Caki2 (cell line): ENCODE measurements at places on chromosomes 2 and 18. TPM values are rescaled to one million over a fixed set of nuclear protein-coding genes. Genes with fewer than 3 reads are reported as not detected.

DNA sequence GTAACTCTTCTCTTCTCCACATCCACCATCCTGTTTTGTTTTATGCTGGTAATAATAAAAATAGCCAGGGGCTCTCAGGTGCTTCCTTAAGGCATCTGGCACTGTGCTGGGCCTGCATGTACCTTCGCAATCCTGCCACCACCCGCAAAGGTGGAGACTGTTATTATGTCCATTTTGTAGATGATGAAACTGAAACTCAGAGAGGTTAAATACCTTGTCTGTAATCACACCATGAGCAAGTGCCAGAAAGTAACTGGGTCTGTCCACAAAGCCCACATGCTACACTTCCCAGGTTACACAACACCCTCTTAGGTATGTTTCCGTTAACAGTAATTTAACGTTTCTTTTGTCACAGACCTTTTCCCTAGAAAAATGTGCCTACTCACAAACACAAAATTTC is 27.0 kb downstream of the NRP2 start:
- DNase-seq: no peak

DNA sequence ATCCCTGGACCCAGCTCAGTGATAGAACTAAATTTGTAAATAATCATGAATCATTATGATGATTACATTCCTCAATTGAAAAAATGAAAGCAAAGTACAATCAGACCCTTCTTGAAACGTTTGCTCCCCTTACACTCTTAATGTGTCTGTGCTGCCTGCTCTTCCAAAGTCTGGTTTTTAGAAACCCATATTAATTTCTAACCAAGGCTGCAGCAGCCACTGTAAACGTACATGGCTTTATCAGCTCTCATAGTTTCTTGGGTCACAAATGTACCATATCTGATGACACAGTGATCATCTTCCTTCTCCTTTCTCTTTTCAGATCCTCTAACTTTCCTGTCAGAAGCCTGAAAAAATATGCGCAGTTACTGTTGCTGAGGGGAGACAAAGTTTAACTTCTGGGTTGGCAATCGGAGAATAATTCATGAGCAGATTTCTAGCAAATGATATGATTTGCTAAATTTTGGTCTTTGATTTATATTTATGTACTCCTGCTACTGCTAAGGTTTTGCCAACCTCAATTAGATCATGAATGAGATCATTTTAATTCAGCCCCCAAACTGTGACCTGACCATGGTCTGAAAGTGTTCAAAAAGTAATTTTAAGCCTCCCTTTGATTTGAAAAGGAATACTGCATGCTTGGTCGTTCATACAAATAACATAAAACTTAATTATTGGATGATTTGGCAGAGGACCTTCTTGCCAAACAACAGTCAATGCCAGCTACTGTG is 12.3 kb downstream of the ZEB2 start:
- no peak for DNase-seq

DNA sequence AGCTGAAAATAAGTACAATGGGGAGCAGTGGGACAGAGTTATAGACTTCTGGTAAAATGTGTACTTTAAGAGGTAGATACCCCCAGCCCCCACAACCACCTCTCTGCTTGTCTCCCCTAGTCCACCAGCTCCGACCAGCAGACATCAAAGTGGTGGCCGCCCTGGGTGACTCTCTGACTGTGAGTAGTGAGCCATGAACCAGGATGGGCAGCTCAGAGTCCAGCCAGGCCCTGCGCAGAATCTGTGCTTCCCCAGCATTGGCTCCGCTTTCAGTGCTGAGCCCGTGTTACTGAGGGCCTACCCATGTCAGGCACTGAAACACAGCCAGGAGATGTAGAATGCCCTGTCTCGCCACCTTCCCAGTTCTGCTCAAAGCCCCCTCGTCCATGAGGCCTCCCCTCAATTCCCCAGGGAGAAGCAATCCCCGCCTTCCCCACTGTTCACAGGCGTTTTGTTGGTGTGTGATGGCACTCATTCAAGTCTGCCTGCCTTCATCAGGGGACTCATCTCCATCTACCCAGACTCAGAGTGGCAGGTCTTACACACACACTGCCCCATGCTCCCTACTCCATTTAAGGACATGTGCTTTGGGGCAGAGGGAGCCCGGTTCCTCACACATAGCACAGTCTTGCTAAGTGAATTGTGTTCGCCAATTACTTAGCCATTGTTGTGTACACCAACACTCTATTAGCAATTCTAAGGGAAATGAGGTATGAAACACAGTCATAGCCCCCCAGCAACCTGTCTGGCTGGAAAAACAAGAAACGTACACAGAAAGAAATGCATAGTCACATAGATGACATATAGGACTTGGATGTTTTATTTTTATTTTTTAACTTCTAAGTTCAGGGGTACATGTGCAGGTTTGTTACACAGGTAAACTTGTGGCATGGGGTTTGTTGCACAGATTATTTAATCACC is 122.6 kb downstream of the PLB1 start:
- DNase-seq: no peak

- peak; percentile 55 for DNase-seq
These were observed 1.3 kb downstream of the LRRTM4 start for GRCh38 chr2:77520641-77521547.

GRCh38 chr2:152626911-152627339 is 90.3 kb downstream of the PRPF40A start:
- DNase-seq: no peak

DNA sequence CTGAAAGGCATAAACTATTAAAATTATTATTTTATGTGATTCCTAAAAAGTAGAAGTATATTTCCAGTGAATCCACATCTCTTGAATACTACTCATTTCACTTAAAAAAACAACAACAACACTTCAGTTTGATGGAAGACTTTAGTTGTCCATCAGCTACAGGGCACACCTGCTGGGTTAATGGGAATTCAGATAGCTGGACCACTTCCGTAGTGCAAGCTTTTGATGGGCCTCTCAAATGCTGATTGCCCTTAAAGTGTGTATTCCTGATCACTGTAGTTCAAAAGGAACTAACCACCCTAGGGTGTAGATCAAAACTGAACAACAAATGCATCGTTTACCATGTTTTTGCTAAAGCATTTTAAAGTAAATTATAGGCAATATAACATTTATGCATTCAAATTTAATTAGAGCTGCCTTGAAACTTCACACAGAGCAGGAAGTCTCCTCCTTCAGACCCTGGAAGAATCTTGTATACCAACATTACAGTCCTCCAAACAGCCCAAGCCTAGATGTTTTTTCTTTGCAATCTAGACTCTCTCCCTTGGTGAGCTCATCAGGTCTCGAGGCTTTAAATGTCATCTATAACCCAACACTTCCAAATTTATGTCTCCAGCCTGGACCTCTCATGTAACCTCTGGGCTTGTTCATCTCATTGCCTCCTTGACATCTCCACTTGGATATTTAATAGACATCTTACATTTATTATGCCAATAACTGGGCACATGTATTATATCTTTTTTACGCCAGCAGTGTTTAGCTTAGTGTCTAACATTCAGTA is 510.1 kb upstream of the SLC39A10 start:
- no peak for DNase-seq

DNA sequence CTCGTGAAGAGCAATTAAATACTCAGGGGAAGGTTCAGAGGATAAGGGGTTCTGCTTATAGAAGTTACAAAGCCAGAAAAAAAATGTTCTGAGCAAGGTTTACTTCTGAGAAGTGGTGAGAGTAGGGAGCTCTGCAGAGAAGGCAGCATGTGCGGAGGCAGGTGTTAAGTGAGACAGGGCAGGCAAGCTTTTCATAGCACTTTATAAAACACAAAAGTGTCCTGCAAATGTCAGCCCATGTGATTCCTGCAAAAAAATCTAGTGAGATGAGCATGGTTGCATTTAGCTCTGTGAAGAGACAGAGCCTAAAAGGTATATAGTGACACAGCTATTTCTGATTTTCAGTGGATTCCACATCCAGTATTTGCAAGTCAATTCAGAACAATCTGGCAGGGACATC is 223.8 kb upstream of the SYT4 start:
- no peak for DNase-seq

DNA sequence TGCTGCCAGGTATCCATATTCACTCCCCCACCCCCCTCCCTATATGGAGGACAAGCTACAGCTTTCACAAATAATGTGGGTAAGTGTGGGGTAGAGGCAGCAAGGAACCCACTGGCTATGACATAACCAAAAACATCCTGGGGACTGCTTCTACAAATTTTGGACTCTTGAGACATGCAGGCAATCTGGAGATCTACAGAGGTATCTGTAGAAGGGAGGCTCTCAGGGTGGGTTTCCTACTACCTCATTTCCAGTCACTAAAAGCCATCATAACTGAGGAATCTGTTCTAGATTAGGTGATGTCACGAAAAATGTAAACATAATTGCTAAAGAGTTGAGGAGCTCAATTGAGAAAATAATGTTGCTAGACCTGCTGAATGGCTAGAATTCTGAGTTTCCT is 46.8 kb upstream of the WIPF1 start:
- no peak for DNase-seq

GRCh38 chr2:162029287-162029901 is 44.6 kb downstream of the DPP4 start:
- peak; percentile 71 for DNase-seq

- DNase-seq: no peak
These were observed 78.7 kb downstream of the NCAPH start for GRCh38 chr2:96414161-96414710.

GRCh38 chr2:23620841-23621341 is 235.9 kb downstream of the KLHL29 start:
- DNase-seq: no peak

DNA sequence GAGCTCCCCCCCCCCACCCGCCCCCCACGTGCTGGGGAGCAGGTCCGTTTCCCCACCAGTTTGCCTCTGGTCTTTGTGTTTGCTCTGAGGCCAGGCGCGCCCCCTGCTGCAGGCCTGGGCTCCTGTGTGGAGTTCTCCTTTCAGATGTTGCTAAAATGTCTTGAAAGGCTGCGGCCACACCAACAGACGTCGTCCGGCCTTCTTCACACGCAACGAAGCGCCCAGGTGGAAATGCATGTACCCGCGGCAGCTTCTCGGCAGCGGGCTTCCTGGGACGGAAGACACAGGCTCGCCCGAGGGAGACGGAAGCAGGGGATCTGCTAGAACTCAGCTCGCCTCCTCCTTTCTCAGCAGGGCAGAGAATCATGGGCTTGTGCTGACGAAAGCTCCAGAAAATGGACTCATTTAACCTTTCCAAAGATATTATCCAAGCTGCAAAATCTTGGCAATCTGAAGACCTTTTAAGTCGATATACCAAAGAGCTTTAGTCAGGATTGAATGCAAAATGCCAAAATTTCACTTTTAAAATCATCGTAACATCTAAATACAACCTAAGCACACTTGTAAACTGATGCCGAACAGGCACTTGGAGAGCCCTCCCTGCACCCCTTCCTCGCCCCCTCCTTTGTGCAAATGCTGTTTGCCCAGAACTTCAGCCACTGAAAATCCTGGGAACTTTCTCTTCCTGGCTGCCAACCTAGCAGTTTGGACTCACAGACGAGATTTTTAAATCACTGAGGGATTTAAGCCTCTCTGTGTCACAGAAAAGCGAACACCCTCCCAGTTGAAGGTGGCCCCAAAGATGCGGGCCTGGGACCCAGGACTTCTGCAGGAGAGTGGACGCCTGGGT is 125.5 kb upstream of the ZNF516 start:
- no peak for DNase-seq

DNA sequence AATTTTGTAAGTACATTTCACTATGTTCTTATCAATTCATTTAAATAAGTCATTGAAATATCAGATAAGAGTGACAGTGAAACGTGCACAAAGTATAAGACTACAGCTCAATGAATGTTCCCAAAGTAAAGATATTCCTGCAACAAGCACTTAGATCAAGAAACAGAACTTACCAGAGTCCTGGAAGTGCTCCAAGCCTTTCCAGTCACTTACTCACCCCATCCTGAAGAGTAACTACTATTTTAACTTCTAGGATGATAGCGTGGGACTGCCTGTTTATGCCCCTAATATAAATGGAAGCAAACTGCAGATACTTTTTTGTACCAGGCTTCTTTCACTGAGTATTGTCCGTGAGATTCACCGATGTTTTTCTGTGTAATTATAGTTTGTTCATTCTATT is 768.9 kb downstream of the SLC4A3 start:
- DNase-seq: no peak

GRCh38 chr2:232891621-232892071 is 21.6 kb downstream of the SNORC start:
- DNase-seq: no peak

GRCh38 chr2:105935063-105935462 is 190.4 kb downstream of the NCK2 start:
- DNase-seq: no peak

- no peak for DNase-seq
These were observed 144.6 kb downstream of the ARL4C start for GRCh38 chr2:234352270-234352669.

GRCh38 chr2:181072486-181073235 is 92.3 kb downstream of the UBE2E3 start:
- DNase-seq: no peak

DNA sequence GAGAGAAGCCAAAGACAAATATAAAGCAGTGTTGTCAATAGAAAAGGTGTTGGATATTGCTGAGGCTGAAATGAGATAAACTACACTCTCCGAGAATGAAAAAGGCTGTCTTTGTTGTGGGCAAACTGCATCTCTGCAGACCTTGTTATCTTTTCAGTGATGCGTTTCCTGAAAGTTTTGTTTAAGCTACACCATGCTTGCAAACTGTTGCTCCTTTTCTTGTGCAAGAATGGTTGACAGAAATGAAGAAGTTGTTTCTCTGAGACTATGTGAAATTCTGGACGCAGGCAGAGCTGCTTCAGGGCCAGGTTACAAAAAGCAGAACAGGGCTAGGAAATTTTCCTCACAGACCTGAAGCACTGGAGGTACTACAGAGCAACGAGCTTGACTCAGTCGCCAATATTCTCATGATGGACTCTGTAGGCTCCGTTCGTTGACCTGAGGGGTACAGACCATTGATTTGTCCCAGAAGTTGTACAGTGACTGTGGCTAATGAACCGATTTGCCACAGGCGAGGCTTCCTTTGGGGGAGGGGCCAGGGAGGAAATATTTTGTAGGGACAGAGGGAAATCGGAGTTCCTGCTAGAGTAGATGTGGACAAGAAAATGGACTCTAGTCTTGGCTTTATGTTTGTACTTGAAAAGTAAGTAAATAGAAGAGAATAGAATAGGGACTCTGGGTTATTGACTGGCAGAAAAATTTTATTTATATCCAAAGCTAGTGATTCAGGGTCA is 3.5 kb upstream of the ATL2 start:
- no peak for DNase-seq

Gene ITPRIPL1
- not detected in 2 replicates for total RNA-seq

Gene DPYSL5
- total RNA-seq: 0.93 and 4.7 TPM in 2 replicates

Gene DCDC2C
- not detected in 2 replicates for total RNA-seq

Gene GMPPA
- 88.9 and 95.2 TPM in 2 replicates for total RNA-seq

Gene MGAT4A
- total RNA-seq: 1.8 and 2.7 TPM in 2 replicates

Gene GAL3ST2
- total RNA-seq: not detected in 2 replicates

Gene EVX2
- total RNA-seq: not detected in 2 replicates
